ENCODE measurements at places on chromosomes 7 and 10.

DNA sequence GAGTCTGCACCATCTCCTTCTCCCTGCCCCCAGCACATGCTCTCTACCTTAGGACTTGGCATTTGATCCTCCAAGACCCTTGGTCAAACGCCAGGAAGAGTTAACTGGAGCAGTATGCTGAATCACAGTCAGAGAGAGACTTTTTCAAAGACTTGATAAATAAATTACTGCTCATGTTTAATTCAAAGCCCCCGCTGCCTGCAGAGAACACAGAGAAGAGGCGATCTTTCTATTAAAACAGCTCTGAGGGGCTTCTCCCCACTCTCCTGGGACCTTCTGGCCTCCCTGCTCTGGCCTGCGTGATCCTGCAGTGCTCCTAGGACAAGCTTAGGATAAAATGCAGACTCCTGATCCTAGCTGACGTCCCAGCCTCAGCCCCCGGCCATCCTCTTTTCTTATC, 47.8 kb downstream of the NPTX2 start:
- no peak for DNase-seq

DNA sequence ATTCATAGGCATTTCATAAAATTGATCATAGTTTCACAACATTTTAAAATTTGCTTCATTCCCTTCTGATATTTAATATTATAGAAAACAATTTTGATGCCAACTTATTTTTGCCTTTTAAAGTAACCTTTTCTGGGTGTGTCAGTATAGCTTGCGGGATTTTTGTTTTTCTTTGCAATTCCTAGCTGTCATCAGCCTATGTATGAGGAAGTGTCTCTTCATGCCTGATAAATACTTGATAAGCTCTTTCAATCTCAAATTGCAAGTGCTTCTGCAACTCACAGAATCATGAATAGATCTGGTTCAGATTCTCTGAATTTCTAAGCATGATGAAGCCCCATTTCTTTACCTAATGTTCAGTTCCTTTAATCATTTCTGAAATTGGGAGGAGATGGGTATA, 28.0 kb upstream of the ARHGAP21 start:
- DNase-seq, result no peak

DNA sequence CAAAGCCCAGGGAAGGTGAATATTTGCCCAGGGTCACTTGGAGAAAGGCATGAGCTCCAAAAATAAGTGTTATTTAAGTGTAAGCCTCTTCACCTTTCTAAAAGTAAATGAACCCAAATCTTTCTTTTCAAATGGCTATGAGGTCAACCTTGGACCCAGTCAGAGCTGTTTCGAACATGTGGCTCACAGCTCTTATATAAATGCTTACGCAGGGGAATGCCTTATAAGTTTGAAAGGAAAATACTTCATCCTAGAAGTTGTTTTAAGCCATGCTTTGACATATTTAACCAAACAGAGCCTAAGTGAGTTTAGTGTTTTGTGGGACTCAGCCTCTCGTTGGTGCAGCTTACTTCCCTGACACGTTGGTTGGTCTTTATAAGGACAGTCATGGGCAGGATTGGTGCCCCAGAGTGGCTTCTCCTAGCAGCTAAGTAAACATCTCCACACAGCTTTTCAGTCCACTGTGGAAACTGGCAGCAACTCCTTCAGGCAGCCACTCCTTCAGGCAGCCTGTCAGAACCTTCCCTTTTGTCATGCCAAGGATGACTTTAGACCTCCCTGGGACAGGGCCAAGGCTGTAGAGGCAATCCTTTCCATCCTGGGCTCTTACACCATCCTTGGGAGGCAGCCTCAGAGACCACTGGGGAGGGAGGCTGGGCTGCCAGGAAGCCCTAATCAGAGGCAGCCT, 43.6 kb downstream of the MINDY4 start:
- DNase-seq, result no peak

GRCh38 chr7:137167609-137168008, 175.9 kb downstream of the PTN start:
- DNase-seq, result no peak

DNA sequence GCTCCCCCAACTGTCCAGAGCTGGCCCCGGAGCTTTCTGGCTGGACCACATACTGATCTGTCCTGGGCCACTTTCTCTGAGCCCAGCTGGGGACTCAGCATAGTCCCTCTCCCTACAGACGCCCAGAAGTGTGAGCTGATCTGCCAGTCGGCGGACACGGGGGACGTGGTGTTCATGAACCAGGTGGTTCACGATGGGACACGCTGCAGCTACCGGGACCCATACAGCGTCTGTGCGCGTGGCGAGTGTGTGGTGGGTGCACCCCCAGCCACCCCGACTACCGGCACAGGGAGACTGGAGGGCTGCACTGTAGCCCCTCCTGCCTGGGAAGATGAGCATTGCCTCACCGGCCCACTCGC, 41.8 kb downstream of the TBATA start:
- DNase-seq, result no peak

- DNase-seq, result no peak
Observed at GRCh38 chr7:111697771-111698170, 135.5 kb upstream of the IMMP2L start.

- no peak for DNase-seq
Observed at GRCh38 chr7:131957338-131958020, 401.1 kb upstream of the PODXL start.

DNA sequence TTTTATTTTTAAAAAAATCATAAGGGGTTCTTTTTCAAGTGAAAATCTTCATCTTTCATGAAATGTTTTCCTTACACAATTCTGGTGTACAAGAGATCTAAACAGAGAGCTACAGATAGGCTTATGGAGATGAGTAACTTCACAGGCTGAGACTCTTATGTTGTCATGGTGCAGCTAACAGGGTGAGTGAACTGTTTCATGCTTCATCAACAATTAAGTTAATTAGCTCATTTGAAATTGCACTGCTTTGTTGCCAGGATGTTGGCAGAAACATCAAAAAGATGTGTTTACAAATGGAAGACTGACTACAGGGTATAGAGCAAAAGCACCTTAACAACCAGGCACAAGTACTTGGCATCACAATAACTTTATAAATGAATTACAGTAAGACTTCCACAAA, 230.8 kb downstream of the FOXP2 start:
- DNase-seq, result no peak

DNA sequence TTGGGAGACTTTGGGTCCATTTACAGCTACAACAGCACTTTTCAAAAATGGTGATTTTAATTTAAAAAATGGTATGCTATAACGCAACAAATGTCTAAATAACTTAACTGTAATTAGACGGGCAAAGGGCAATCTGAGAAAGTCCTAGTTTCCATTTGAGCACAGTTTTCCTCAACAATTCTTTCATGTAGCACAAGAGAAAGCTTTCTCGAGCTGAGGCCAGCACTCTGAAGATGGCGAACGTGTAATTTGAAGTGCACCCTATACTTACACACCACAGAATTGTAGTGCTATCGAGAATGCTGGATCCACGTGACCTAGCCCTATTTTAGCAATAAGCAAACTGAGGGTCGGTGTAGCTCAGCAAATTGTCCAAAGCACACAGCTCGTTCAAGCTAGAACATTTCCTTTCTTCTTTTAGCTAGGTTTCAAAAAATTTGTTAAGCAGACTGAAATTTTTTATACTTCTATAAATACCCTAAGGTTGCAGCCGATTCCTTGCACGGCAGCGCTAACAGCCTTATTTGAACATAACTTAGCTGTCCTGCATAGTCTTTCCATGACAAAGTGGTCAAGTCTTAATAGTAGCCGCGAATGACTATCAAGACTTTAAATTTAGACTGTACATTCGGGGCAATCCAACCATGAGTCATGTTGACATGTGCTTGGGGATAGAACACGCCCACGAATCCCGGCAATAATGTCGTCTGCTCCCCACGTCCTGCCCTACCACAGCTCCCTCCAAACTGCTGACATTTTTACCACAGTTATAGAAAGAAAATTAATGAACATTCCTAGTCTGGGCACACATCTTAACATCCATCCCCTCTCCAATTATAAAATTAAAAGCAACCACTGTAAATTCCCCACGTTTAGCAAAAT, 10.0 kb downstream of the KLF6 start:
- no peak for DNase-seq

GRCh38 chr7:92632791-92633190, 42.6 kb upstream of the FAM133B start:
- DNase-seq, result no peak

GRCh38 chr10:95513941-95514392, 47.2 kb downstream of the SORBS1 start:
- DNase-seq, result no peak

- no peak for DNase-seq
Observed at GRCh38 chr10:78829565-78829964, 239.2 kb upstream of the ZMIZ1 start.

DNA sequence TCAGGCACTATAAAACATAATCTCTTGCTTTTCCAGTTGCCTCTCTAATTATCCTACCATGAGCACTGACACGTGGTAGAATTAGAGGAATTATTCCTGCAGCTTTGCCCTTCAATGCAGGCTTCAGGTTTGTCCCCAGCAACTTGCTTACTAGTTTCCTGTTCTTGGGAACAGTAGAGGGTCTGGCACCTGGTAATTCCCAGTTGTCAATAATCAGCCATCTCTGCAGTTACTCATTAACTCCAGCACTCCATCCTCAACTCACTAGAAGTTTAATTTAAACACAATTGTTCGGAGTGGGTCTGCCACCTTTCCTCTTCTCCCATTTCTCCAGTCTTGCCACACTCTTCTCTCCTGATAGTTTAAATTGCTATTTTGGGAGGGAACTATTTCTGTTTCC, 324.3 kb upstream of the KIAA1217 start:
- DNase-seq, result no peak

GRCh38 chr10:25999295-25999981, 65.4 kb downstream of the MYO3A start:
- DNase-seq, result no peak

DNA sequence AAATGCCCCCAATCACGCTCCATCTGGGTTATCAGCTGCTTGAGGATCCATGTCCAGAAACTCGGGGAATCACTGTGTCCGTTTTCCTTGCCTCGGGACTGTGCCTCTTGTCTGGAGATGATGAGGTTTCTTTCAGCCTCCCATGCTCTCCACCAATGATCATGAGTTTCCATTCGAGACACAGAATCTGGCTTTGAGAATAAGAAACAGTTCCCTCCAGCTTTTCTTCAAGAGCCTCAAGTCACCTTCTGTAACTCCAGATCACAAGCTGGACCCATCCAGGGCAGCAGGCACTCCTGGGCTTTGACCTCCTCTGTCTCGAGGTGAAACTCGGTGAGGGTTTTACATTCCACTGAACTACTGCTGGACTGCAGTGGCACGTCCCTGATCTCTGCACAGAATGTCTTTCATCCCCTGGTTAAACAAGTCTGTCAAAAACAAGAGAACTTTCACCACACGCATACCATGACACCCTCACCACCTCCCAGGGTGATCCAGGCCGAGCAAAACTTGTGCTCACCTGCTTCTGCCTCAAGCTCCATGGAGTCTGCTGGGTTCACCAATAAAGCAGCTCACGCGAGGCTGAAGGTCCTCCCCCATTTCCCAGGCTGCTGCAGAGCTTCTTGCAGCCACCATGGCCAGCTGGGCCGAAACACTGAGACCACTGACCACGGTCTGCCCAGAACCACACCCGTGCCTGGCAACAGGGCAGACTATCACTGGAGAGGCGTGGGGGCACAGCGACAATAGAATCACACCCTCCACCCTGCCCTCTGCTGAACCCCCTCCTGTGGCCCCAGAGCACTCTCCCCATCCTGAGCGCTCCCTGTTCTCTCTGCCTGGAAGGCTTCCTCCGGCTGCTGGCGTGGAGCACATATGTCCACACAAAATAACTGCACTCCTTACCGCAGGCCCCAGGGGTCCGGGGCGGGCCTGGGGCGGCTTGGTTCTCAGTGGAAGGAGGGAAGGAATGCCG, 25.1 kb downstream of the MAT1A start:
- DNase-seq, result no peak

GRCh38 chr10:124701881-124702656, 42.1 kb downstream of the FAM53B start:
- no peak for DNase-seq

- DNase-seq, result no peak
Observed at GRCh38 chr10:32786968-32787367, 171.1 kb downstream of the ITGB1 start.

DNA sequence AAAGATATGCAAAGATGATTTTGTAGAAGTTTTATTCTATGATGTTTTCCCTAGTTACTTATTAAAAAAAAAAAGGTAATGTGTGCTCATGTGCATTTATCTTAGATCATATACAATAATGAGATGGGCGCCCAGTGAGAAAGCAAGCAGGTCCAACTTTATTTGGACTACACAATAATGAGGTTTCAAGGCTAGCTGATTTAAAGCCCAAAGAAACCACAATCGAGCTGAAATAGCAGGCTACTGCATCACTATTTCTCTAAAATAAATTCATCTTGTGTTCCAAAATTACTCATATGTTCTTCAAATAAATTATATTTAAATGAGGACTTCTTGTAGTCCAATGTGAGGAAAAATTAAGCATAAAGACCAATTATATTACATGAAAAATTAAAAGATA, 110.1 kb downstream of the JMJD1C start:
- DNase-seq, result no peak

- DNase-seq, result peak; percentile 43
Observed at GRCh38 chr10:76547352-76547972, 1090.1 kb downstream of the KCNMA1 start.

GRCh38 chr7:30683816-30684215, 1.6 kb upstream of the CRHR2 start:
- DNase-seq, result no peak

DNA sequence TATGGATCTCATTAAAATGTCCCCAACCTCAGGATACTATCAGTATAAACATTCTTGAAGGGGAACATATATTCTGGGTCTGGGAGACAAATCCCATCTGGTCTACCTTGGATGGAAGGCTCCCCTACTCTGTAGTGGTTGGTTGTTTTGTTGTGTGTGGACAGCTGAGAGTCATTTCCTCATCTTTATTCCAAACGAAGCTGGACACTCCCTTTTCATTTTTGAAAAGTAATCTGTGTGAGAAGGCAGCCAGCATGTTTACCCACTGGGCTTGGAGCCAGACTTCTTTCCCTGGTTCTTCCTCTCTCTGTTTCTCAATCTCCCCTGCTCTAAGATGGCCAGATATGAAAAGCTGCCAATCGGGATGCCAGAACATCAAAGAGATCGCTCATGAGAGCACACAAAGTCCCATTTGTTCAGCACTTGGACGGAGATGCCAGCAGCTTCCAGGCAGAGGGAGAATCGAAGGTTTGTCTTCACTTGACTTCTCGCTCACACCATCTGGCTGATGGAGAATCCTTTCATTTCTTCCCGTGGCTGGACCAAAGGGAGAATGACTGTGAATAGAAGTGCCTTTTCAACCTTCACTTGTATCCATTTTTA, 108.1 kb upstream of the AGR3 start:
- DNase-seq, result peak; percentile 47

Measured in HS-27A (cell line).